ENCODE measurements at places on chromosomes 3 and 15.

DNA sequence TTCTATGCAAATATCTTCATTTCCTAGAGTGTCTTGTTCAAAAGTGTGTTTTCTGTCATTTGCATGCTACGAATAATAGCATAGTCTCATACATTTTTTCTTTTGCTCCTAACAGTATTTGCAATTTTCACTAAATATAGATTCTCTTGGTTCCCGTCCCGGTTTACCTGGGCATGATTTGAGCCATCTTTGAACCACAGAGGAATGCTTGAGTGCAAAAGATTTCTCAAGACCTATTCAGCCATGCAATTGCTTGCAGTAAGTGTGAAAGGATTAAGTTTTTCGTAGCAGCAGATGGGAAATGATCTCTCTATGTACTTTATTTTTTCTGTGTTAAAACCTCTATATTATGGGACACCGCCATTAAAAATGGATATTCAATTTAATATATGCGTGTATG lies 733.0 kb downstream of the ZPLD1 start:
- no peak for DNase-seq

- DNase-seq = no peak
Observed at GRCh38 chr3:41426485-41426884, 227.2 kb downstream of the CTNNB1 start.

GRCh38 chr3:108296239-108296638 lies at the start of gene HHLA2:
TSS of gene HHLA2 (plus strand) at chr3:108296548. CDS start at chr3:108351814, 55,266 bp downstream.
- no peak for DNase-seq

- no peak for DNase-seq
Observed at GRCh38 chr15:63931556-63931955, 97.8 kb upstream of the HERC1 start.

GRCh38 chr15:36961956-36962355 lies 138.4 kb downstream of the MEIS2 start:
- no peak for DNase-seq

DNA sequence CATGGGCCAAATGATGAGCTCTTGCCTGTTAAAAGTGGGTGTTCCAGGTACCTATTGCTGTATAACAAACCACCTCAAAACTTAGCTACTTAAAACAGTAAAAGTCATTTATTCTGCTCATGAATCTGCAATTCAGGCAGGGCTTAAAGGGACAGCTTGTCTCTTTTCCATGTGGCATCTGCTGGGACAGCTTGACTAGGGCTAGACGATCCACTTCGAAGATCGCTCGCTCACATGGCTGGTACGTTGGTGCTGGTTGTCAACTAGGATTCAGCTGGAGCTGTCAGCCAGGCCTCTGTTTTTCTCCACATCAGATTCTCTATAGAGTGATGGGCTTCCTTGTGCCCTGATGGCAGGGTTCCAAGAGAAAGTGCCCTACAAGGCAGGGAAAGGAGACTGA lies 581.3 kb downstream of the NTRK3 start:
- no peak for DNase-seq

GRCh38 chr3:26962492-26963360 lies 340.2 kb downstream of the LRRC3B start:
- DNase-seq = no peak

DNA sequence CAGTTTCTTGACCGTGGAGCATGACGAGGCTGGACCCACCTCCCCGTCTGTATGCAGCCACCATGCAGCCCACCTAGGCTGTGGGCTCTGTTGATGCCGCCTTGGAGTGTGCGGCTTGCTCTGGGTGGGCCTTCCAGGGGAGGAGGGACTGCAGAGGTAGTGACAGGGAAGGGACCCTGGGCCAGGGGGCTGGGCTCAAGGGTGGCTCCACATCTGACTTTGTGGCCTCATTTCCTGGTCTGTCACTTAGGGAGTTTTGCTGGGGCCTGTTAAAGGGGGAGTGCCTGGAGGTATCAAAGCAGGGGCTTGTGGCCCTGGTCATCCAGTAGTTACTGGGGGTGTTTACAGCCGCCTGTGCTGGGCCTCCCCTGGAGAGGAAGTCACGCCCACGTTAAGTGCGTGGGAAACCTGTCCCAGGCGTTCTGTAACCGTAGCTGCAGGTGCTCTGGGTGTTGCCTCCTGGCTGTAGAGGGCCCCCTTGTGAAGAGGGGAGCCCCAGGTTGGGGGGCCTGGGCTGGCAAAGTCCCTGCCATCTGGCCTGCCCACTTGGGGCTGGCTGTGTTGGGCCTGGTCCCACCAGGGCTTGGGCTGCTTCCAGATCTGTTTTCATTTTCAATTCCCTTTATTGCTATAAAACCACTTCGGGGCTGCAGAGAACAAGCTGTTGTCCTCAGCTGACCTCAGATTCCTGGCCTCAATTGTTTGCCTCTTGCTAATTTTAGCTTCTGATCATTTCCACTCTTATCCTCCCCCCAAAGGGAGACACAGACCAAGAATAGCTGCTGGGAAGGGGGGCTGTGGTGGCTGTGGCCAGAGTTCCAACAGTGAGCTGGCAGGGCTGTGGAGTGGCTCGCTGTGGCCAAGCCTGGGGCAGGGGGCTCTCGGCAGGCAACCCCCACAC lies 26.5 kb downstream of the KLF13 start:
- no peak for DNase-seq

GRCh38 chr15:85744579-85744978 lies 50.1 kb downstream of the KLHL25 start:
- peak; percentile 54 for DNase-seq

- no peak for DNase-seq
Observed at GRCh38 chr15:55588815-55589115, 620 bp upstream of the PYGO1 start.

DNA sequence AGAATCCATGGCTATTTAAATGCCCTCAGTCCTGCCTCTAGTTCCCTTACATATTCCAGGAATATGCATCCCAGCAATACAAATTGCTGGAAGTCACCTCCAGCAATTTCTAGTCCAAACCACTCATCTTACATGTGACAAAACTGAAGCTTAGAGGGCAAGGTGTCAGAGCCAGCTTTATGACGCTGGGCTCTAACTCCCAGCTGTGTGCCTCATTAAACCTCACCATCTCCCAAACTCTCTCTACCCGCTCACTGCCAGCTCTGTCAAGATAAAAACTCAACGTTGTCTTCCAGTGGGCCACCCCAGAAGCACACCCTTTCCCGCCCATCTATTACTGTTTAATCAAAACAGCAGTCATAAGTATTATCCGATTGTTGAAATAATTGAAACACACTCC lies 7.9 kb downstream of the TNIK start:
- DNase-seq = no peak

DNA sequence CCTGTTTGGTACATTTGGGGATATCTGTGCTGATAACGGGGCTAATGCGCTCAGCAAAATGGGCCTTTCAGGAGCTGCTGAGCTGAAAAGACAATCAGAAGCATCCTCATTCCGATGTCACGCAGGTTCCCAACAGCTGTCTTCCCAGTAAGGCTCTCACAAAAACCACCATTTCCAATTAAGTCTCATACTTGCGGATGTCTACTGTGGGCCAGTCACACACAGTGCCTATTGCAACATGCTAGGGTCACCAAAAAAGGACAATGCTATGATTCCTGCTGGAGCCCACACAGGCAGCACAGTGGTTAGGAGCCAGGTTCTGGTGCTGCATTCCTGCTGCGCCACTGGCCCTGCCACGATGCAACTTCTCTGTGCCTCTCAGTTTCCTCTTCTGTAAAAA lies 16.4 kb upstream of the LDHAL6B start:
- DNase-seq = peak; percentile 29

- DNase-seq = no peak
Observed at GRCh38 chr3:9782770-9783169, 9.5 kb downstream of the TADA3 start.

DNA sequence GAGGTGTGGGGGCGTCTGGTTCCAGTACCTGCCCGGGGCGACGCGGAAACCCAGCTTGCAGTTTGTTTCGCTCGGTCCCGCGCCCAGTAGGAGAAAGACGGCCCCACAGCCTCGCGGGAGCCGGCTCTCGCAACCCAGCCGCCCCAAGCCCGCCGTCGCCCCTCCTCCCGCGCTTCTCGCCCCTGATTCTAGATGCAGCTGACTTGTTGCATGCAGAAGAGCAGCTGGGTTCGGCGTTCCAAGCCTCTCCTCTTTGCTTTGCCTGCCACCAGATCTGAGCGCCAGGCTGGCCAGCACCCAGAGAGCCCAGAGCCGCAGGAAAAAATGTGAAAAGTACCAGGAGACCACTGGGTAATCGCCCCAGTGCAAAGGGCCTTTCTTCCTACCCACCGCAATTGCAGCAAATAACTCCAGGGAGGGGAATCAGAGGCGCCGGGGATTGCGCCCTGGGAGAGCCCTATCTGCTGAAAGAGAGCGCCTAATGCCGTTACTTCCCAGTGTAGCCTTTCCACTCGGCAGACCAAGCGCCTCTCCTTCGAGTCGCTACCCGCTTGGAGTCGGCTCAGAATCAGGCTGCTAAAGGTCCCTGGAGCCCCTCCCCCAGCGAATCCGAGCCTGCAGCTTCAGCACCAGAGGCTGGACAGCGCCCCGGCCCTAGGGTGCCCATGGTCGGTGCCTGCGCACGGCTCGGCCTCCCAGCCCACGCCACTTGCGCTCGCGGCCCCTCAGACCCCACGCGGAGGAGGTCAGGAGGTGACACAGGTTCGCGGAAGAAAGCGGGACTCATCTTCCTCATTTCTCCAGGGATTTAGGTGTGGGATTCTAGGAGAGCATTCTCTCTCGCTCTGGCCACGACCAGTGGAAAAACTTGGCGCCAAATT lies 15.7 kb upstream of the AEN start:
- no peak for DNase-seq

DNA sequence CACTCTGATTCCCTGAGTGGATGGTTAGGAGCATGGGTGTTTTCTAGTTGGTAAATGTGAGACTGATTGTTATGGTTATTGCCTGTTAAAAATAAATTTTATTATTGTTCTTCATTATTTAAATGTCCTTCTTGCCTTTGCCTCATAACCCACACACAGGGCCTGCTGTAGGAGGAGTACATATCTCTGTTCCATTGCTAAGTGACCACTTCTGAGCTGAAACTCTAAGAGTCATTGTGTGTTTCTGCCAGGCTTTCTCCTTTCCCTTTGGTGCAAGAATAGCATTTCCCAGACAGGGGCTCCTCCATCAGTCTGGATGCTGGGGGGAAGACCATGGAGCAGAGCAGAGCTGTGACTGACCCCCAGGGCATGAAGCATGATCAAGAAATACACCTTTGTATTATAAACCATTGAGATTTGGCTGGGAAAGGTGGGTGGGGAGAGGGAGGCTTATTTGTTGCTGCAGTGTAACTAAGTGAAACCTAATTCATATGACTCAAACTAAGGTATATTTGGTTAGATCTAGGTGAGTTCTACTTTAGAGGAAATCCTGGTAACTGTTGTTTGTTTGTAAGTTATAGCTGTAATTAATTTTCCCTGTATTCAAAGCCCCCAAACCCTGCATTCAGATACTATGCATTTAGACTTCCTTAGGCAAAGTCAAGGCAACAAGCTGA lies 137.4 kb downstream of the TGFBR2 start:
- no peak for DNase-seq

DNA sequence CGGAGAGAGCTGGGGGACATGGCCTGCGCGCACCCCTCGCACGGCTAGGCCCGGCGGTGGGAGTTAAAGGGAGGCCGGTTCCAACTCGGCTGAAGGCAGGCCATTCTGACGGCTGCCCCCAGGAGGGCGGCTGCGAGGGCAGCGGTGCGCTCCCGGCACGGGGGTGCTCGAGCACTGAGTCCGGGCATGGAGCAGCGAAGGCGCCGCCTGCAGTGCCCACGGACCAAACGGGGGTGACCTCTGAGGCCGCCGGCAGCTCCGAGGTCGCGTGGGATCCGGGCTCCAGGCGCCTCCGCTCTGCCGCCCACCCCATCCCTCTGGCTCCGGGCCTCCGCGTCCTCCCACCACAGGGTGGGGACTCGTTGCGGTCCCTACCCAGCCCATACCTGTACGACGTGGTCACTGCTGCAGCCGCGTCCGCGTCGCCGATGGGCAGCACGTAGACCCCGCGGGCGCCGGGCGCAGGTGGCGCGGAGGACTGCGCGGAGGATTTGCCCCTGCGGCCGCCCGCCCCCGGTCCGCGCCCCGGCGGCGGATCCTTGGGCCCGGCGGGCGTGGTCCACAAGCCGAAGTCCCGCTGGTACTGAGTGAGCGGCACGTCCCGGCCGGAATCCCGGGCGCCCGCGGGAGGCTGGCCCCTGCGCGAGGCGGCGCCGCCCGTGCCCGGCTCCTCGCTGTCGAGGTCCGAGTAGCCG lies 469 bp downstream of the MAP6D1 start:
- DNase-seq = no peak
